Cerebellum (tissue), 4 donors: ENCODE measurements at places on chromosomes 3 and 15. TPM values are rescaled to one million over a fixed set of nuclear protein-coding genes. Genes with fewer than 3 reads are reported as not detected.

- DNase-seq: no peak
These were observed 406.1 kb upstream of the ALCAM start for GRCh38 chr3:104960579-104960978.

- no peak for DNase-seq
These were observed 963.7 kb downstream of the PLOD2 start for GRCh38 chr3:145197051-145197820.

DNA sequence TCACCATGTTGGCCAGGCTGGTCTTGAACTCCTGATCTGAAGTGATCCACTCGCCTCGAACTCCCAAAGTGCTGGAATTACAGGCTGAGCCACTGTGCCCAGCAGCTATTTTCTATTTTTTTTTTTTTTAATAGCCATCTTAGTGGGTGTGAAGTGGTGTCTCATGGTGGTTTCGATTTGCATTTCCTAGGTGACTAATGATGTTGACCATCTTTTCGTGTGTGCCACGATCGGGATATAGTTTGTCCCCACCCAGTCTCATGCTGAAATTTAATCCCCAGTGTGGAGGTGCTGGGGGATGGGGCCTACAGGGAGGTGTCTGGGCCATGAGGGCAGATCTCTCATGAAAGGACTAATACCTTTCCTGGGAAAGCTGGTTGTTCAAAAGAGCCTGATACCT lies 41.8 kb upstream of the MUC13 start:
- DNase-seq: no peak

GRCh38 chr3:154304116-154304786 lies 20.0 kb downstream of the DHX36 start:
- DNase-seq: no peak

DNA sequence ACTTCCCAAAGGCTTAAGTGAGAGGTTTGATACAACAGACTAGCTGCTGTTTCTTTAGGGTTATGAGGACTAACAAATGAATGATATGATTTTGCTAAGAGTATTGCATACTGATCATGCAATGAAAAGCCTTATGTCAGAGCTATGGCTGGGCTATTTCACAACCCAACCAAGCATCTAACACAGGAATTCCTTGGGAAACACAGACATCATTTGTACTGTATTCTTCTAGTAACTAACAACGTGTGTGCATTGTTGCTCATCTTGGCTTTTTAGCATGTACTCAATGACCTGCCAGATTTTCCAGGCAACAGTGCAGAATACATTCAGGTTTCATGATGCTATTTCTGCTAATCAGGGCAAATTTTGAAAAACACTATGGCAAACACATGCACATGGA lies 19.3 kb downstream of the PDZRN3 start:
- no peak for DNase-seq

GRCh38 chr15:67127965-67128364 lies 62.6 kb downstream of the SMAD3 start:
- no peak for DNase-seq

DNA sequence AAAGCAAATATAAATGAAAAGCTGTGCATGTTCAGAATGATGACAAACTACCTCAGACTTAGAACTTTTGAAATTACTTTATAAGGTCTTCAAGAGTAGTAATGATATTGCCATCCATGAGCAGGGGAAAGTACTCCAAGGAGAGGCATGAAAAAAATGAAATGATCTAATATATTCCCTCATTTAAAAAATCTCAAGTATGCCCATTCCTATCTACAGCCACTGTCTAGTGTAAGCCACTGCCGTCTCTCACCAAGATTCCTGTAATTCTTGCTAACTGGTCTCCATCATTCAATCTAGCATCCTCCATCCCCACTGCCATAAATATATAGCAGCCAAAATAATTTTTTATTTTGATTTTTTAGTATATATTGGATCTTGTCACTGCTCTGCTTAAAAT lies 258.8 kb downstream of the PLOD2 start:
- no peak for DNase-seq

DNA sequence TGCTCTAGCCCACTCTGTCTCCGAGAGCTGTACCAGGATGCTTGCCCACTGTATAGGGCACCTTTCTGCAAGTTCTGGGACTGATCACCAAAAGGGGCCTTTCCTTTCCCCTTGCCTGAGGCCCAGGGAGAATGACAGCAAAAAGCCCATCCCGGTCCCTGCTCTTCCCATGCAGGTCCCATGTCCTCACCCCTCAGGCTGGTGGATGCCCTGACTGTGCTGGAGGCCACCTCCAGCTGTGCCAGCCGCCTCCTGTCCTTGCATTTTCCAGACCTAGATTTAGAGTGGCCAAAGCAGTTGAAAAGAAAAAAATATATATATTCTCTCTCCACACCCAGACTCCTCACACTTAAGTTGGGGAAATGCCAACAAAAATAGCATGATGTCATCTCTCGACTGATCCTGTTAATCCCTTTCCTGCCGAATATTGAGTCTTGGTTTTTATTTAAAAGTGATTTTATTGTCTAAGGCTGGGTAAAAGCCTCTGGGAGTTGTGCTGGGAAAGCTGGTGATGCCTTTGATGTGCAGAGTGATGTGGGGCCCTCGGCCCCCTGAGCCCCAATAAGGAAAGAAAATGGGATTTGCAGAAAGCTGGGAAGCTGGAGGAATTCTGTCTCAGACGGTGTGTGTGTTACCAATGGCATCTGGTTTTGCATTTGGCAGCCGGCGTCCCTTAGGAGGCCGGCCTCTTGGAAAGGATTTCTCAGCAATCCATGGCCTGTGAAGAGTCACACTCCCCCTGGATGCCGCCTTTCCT lies 29.3 kb upstream of the TPM1 start:
- DNase-seq: no peak

DNA sequence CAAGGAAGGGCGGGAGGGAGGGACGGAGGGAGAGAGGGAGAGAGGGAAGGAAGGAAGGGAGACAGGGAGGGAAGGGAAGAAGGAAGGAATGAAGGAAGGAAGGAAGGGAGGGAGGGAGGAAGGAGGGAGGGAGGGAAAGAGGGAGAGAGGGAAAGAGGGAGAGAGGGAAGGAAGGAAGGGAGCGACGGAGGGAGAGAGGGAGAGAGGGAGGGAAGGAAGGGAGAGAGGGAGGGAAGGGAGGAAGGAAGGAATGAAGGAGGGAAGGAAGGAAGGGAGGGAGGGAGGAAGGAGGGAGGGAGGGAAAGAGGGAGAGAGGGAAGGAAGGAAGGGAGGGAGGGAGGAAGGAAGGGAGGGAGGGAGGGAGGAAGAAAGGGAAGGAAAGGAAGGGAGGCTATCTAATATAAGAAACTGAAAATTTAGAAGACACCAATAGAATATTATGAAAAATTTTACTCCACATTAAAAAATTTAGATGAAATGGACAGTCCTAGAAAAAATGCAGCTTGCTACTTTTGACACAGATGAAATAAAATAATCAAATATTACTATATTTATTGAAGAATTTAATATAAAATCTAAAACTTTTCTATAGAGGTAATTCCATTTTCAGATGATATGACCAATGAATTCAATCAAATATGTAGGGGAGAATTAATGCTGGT lies 280.3 kb upstream of the SLITRK3 start:
- DNase-seq: no peak

GRCh38 chr3:109355625-109356441 lies 18.5 kb upstream of the DPPA4 start:
- DNase-seq: no peak

DNA sequence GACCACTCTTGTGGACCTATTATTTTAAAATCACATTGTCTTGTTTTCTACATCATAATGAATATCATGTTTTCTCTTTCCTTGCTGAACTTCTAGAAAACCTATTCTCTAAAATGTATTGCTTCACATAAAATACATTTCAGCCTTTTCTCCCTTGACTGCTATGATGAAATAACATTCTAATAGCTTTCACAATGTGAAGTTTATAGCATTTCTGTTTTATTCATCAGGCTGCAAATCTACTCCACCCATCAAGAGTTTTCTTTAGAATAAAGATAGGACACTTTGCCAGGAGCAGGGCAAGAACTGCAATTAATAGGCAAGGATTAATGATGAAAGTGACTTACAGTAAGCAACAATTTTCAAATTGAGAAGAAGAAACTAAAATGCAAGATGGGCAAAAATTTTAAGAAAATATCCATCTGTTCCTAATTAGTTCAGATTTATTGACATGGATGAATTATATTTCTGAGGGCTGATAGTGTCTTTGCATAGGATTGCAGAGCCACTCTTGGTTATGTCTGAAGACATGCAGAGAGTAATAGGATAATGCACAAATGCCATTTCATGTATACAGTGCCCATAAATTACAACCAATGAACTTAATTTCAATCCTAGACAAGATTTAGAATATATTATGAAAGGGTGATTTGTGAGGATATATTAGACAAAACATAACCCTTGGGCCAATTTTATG lies 21.7 kb downstream of the LEKR1 start:
- DNase-seq: no peak

- DNase-seq: no peak
These were observed 33.0 kb downstream of the SLC12A6 start for GRCh38 chr15:34304613-34305012.

GRCh38 chr15:63381301-63382204 lies at the start of gene CA12:
CA12 (minus strand) TSS chr15:63381846; CDS start chr15:63381720, 126 bp downstream.
- DNase-seq: no peak

DNA sequence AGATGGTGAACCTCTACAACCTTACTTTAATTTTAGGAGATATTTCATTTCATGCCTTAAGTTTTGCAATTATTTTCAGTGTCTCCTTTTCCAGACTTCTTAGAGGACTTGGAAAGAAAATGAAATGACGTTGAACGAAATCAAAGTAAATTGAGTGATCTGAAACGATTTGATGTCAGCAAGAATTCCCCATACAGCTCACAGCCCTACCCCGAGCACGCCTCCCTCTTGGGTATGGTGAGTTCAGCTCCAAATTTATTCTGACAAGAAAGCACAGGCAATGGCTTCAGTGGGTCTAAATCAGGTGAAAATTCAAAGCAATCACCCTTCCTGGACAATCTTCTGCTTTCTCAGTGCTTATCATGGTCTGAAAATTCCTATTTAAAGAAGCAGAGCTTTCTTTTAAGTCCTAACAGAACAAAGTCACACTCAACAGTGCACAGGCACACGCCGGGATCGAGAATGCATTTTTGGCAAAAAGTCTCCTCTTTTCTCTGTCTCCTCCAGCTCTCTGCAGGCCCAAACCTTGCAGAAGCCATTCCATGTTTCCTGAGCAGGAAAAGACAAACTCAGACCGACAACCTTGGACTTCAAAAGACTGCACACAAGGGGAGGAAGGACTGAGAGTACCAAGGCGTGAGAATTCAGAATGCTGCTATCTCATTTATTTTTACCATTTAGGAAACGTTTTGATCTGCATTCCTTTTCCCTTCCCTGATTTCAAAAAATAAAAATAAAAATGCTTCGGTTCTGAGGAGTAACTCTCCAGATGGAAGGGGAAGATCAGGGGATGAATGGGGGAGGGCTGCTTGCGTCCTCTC lies 72.0 kb downstream of the CCNL1 start:
- peak; percentile 36 for DNase-seq

GRCh38 chr15:40272485-40273056 lies 10.3 kb downstream of the ANKRD63 start:
- no peak for DNase-seq

TMCO5A gene
- not detected for total RNA-seq

ZDHHC23 gene
- 10.0 TPM for total RNA-seq

ERC2 gene
- total RNA-seq: 64.3 TPM

CPNE9 gene
- total RNA-seq: 4.4 TPM
